ENCODE measurements at places on chromosomes 1 and 21.

DNA sequence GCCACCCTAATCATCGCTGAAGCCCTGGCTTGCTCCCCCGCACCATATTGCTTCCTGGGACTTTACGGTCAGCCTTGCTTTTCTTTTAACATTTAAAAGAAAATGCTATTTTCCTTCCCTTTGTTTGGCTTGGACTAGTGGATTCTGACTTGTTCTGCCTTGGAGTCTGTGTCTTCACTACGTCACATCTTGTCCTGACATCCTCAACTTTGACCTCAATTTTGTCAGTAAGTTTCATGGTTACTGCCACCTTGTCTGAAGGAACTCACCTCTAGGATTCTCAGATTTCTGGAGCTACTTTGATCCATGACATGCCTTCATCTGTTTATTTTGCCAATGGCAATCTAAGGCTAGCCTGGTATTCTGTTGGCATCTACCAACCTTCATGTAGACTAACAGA lies 4.3 kb downstream of the RNASEL start:
- no peak for DNase-seq

DNA sequence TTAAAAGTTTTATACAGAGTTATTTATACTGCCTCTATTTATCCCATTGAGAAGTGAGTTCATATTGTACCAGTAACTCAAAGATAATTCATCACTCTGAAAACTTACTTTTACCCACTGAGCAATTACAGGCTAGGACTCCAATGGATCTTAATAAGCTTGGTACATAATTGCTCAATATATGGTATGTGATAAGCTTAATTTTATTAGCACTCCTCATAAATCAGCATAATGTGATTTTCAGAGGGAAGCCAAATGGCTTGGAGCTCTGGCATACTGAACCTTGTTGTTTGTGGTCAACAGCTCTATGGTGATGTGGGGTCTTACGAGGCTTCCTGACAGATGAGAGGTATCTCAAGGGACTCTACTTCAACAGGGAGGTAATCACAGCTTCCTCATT lies 26.3 kb downstream of the ADAM30 start:
- DNase-seq = no peak

- no peak for DNase-seq
These were observed 251.0 kb downstream of the TTLL7 start for GRCh38 chr1:83747853-83748482.

DNA sequence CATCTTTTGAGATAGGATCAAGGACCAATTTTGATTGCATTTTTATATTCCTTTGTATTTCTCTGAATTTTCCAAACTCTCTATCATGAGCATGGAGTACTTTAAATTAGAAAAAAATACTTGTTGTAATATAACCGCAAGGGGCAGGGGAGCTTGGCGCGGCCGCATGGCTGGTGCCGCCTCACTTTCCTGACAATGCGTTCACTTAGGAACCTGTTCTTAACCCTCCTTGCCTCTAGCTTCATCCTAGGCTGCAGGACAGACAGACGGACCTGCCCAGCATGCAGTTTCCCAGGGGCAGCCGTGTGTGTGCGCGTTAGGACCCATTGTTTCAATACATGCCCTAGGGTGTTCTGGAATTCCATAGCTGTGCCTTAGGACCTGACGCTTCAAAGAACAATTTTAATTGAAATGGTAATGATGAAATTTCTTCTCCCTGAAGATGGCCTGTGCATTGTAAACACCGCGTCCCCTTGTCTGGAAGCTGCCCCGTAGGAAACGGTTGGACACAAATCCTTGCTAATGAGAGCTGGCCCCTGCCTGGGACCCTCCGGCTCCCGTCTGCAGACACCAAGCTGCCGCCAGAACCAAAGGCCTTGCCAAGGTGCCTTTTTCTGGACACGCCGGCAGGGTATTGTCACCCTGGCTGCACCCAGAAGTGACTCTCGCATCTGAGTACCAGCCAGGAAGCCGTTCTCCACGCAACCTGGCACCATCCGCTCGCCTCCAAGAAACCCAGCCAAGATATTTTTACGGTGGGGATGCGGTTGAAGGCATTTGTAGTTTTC lies 466.4 kb downstream of the NPHP4 start:
- no peak for DNase-seq

DNA sequence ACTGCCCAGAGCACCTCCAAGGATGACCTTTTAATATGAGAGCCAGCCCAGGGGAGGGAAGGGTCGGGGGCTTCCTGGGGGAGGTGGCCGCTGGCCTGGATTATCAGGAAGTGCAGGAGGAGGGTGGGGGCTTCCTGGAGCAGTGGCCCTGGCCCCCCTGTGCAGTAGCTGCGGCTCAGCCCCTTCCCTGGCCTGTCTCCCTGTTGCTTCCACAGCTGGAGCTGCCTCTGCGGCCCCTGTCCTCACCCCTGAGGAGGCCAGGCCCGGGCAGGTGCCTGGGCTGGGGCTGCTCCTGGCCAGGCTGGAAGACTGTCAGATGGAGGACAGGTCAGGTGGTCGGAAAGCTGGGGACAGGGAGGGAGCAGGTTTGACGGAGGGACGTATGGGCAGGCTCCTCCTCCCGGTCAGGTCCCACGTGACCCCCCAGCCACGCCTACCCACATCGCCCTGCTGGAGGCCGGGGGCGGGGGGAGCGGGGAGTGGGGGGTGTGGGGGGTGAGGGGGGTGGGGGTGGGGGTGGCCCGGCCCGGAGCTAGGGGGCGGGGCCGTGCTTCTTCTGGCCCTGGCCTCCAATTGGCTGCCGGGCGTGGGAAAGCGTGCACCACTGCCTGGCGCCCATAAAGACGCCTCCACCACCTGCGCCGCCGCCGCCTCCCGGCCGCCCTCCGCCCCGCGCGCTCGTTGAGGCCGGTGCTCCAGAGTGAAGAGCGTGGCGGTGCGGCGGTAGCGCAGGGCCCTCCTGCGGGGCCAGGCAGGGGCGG lies 10.2 kb upstream of the TNFRSF14 start:
- peak; percentile 86 for DNase-seq

GRCh38 chr1:240706150-240706935 lies 94.4 kb upstream of the GREM2 start:
- no peak for DNase-seq

DNA sequence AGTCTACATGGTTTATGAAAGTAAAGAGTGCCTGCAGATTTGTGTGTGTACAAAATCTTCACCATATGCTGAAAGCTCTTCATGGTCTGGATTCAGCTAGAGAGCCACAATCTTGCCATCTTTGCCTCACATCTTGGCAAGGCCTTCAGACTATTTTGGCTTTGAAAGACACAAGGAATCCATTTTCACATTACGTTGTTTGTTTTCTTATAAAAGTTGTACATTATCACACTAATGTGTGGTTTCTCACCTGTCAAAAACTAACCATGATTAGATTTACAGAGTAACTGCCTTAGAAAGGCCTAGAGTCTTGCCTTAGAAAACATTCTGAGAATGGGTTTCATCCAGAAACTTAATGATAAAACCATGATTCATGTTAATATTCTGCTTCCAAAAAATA lies 494.6 kb downstream of the NEGR1 start:
- no peak for DNase-seq

DNA sequence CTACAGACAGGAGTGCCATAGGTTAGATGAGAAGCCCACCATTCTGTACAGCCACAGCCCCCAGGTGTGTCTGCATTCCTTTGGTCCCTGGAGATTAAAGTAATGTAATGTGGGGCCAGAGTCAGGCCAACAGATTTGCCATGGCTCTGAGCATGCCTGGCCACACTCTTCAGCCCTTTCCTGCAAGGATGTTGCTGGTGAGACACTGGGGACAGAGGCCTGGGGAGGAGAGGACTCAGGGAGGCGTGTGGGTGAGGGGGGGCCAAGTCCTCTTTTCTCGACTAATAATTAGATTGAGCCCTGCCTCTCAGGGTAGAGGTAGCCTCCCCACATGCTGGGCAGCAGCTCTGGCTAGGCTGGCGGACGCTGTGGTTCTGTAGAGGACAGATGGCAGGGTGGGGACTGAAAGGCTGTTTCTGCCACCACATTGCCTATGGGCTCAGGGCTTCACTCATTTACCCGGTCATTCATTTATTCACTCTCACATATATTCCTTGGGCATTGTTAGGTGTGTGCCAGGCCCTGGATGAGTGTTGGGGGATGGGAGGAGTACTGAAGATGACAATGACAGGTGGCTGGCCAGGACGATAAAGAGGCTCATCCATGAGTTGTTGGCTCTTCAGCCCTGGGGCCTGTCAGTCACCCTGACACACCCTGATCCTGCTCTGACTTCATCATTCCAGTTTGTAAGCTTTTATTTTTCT lies 7.1 kb upstream of the PRCC start:
- no peak for DNase-seq

- no peak for DNase-seq
These were observed 136.8 kb downstream of the ZC3H11B start for GRCh38 chr1:219476116-219476515.

DNA sequence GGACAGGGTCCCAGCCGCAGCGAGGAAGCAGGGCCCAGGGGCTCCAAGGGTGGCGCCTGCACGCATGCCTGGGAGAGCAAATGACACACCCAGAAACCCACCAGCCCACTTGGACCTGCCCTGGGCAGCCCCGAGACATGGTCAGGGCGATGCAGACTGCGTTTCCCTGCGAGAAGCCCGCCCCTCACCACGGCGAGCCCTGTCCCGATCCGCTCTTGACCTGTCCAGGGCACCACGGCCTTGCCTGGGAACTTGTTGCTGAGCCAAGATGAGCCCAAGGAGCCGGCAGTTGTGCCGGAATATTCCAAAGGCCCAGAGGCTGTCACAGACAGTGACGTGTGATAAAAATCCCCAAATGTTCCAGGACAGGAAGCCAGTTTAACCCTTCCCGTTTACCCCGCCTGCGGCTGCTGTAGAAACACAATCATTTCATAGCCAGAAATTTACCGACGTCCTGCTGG lies 78.1 kb downstream of the SIK1 start:
- DNase-seq = no peak

DNA sequence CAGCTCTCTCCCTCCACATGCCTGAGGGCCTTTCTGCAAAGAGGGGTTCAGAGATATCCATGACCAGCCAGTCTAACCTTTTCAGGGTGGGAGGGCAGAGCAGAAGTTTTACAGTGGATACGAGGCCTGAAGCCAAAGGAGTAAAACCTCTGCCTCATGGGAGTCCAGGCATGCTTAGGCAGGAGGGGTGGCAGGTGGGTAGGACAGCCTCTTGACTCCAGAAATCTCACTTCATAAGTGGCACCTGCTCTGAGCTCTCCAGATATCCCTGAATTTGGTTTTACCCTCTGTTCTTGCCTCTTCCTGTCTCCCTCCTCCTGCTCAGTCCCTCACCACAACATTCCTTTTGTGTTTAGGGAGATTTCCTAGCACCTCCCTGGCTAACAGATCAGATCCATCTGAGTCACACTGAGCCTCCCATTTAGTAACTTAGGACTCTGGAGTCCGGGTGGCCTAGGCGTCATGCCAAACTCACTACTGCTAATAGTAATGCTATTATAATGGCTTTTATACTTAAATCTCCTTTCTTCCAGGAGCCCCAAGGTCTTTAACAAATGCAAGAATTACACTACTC lies 201.0 kb downstream of the HS2ST1 start:
- DNase-seq = no peak

DNA sequence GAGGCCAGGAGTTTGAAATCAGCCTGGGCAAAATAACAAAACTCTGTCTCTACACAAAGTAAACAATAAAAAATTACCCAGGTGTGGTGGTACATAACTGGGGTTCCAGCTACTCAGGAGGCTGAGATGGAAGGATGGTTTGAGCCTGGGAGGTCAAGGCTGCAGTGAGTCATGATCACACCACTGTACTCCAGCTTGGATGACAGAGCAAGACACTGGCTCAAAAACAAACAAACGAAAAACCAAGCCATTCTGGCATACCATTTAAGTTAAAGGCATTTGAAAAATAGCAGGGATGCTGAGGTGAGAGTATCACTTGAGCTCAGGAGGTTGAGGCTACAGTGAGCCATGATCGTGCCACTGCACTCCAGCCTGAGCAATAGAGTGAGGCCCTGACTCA lies 5.3 kb upstream of the ALDH9A1 start:
- DNase-seq = no peak

DNA sequence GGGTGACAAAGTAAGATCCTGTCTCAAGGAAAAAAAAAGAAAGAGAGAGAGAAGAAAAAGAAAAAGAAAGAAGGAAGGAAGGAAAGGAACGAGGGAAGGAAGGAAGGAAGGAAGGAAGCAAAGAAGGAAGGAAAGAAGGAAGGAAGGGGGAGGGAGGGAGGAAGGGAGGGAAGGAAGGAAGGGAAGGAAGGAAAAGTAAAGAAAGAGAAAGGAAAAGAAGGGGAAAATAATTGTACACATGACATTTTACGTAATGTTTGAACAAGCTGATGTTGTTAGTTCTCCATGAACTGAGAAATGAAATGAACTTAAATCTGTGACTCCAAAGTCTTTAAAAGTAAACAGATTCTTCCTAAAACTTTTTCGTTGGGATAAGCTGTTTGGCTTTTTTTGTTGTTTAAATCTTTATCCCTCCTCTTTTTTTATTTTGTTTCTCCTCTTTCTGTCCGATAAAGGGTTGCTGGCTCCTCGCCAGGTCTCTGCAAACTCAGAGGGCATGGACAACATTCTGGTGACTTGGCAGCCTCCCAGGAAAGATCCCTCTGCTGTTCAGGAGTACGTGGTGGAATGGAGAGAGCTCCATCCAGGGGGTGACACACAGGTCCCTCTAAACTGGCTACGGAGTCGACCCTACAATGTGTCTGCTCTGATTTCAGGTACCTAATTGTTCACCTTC lies 59.8 kb downstream of the IL12RB2 start:
- no peak for DNase-seq

DNA sequence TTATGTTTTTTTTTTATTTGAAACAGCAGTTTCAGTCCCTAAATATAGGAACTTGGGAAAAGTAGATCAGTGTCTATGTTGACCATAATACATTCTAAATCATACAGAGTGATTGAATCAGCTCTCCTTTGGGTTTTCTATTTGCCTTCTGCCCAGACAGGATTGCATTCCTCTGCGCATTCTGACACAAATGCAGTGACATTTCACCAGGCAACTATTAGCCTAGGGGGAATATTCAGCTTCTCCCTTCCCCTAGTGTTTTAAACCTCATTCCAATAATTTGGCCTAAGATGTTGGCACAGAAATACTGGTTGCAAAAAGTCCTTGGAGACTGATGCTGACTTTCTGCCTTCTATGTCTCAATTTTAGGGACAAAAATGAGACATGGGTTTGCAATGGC lies 172.8 kb downstream of the PTGER3 start:
- no peak for DNase-seq

- no peak for DNase-seq
These were observed 74.3 kb downstream of the FCRL5 start for GRCh38 chr1:157478030-157478429.

- peak; percentile 8 for DNase-seq
These were observed 995 bp upstream of the KIF26B start for GRCh38 chr1:245153552-245154428.

DNA sequence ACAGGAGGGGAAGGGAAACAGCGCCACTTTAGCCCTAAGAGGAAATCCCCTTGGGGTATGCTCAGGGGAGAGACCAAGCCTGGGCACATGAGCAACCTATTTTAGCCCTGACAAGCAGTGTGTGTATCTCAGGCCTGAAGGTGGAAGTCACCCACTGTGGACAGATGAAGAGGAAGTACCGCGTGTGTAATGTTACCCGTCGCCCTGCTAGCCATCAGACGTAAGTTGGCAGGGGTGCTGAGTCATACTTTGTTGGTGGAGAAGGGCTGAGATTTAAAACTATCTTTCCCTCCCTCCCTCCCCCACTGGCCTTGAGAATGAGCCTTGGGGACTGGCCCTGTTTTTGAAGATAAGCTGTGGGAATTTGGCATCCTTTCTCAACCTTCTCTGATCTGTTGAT lies 11.2 kb downstream of the AGO1 start:
- DNase-seq = peak; percentile 72

- no peak for DNase-seq
These were observed 28.0 kb upstream of the PRKAA2 start for GRCh38 chr1:56617141-56617540.

- no peak for DNase-seq
These were observed 619.0 kb upstream of the CHRM3 start for GRCh38 chr1:238767321-238767720.
